Smooth muscle cell of trachea (primary cell): ENCODE measurements at places on chromosomes 13 and 19. TPM values are rescaled to one million over a fixed set of nuclear protein-coding genes. Genes with fewer than 3 reads are reported as not detected.

The LRG1 gene
- total RNA-seq, result not detected in 2 replicates

The GJB2 gene
- total RNA-seq, result 0.29 and 0.33 TPM in 2 replicates

The ARRDC5 gene
- total RNA-seq, result not detected in 2 replicates

The ARHGAP33 gene
- total RNA-seq, result 5.6 and 10.0 TPM in 2 replicates

The OR7A5 gene
- total RNA-seq, result not detected in 2 replicates

The ELSPBP1 gene
- not detected in 2 replicates for total RNA-seq

The MYADM gene
- 9.3 and 11.9 TPM in 2 replicates for total RNA-seq

The GAPDHS gene
- 0.17 TPM in 1 of 2 replicates, not detected in the other for total RNA-seq

The CYP4F2 gene
- total RNA-seq, result not detected in 2 replicates

The NFIX gene
- total RNA-seq, result 168 and 204 TPM in 2 replicates

The AKAP8 gene
- total RNA-seq, result 17.0 and 17.7 TPM in 2 replicates

The B3GNT8 gene
- total RNA-seq, result 3.5 and 4.5 TPM in 2 replicates

The BEST2 gene
- 0.15 TPM in 1 of 2 replicates, not detected in the other for total RNA-seq

The ZNF91 gene
- total RNA-seq, result 20.8 and 21.5 TPM in 2 replicates

The ABCC4 gene
- total RNA-seq, result 27.2 and 49.6 TPM in 2 replicates

The ADM5 gene
- 0.44 and 0.83 TPM in 2 replicates for total RNA-seq

The EHD2 gene
- total RNA-seq, result 244 and 347 TPM in 2 replicates

The ZIC2 gene
- total RNA-seq, result under 0.01 TPM in 1 of 2 replicates, not detected in the other

The C13orf46 gene
- 0.50 and 0.58 TPM in 2 replicates for total RNA-seq

The NLRP5 gene
- total RNA-seq, result not detected in 2 replicates

The ENOX1 gene
- total RNA-seq, result 1.6 and 4.5 TPM in 2 replicates

The ZNF865 gene
- total RNA-seq, result 3.5 and 3.9 TPM in 2 replicates

The CBY2 gene
- total RNA-seq, result not detected in 2 replicates

The SIGLEC8 gene
- total RNA-seq, result not detected in 2 replicates

The CPT1C gene
- total RNA-seq, result 29.7 and 37.5 TPM in 2 replicates

The NXNL1 gene
- total RNA-seq, result not detected in 2 replicates

The ICAM1 gene
- total RNA-seq, result 1.7 and 15.9 TPM in 2 replicates

The UGGT2 gene
- 39.0 and 50.0 TPM in 2 replicates for total RNA-seq

The ZFR2 gene
- total RNA-seq, result not detected in 2 replicates

The DZIP1 gene
- 50.0 and 52.7 TPM in 2 replicates for total RNA-seq

The PRSS57 gene
- 0.17 TPM in 1 of 2 replicates, not detected in the other for total RNA-seq

The CD177 gene
- under 0.01 and 0.17 TPM in 2 replicates for total RNA-seq

The SIGLEC11 gene
- total RNA-seq, result not detected in 2 replicates

The OR4F17 gene
- total RNA-seq, result 0.15 TPM in 1 of 2 replicates, not detected in the other

The STAP2 gene
- 5.1 and 5.5 TPM in 2 replicates for total RNA-seq

The GNG7 gene
- 0.15 and 0.99 TPM in 2 replicates for total RNA-seq

The FKBP8 gene
- 282 and 430 TPM in 2 replicates for total RNA-seq

The GRIK5 gene
- 0.58 and 0.66 TPM in 2 replicates for total RNA-seq

The ADGRE1 gene
- 0.17 TPM in 1 of 2 replicates, not detected in the other for total RNA-seq

The FPR3 gene
- total RNA-seq, result not detected in 2 replicates

The FAM216B gene
- not detected in 2 replicates for total RNA-seq
